ENCODE measurements at places on chromosomes 6 and 20.
A peak's percentile ranks its signal among the peaks of the same experiment; 100 is the strongest.

DNA sequence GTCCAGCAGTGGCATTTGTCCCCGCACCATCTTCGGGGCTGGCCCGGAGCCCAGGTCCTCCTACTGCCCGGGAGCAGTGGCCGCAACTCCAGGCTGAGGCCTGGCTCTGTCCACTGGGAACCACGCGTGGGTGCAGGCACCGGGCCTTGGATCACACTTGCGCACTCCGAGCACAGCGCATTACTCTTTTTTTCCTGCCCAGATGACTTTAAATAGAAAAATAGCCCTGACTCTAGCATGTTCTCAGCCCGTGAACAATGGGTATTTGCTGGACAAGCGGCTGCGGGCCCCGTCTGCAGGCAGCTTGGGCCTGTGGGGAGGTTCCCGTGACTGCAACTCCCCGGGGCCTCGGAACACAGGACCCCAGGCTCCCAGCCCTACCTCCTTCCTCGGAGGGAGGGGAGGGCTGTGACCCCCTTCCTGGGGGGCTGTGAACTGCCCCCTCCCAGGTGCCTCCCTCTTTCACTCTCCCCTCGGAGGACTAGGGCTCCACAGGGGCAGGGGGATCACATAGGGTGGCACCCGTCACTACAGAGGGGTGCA, 162.2 kb downstream of the TBXT start:
- peak; percentile 24 for DNase-seq

DNA sequence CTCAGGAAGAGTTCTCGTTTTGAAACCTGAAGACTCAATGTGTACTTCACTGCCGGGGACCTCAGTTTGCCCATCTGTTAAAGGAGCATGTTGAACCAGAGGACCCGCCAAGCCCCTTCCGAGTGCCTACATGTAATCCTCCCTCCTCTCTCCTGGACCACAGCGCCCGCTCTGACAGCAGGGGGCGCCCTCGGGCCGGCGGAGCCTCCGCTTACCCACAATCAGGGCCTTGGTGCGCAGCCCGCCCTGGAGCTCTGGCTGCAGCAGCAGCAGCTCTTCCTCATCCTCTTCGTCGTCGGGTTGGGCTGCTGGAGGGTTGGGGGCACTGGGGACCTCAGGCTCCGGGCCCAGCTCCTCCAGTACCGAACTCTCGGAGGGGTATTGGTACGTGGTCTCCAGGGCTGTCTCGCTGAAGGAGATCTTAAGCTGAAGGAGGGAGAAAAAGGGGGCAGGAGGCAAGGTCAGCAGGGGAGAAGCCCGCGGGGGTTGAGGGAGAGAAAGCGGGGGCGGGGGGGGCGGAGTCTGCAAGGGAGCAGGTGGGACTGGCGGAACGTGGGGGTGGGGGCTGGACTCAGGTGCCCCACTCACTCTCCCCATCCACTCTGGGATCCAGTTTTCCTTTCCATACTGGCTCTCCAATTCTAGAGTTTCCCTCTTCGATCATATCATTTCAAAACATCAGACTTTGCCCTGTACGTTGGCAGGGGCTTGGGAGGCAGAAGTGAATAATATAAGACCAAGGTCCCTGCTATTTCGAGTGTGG, 6.3 kb upstream of the DHX16 start:
- peak; percentile 97 for DNase-seq

GRCh38 chr6:150207931-150208570, 65.2 kb downstream of the PPP1R14C start:
- DNase-seq: no peak

DNA sequence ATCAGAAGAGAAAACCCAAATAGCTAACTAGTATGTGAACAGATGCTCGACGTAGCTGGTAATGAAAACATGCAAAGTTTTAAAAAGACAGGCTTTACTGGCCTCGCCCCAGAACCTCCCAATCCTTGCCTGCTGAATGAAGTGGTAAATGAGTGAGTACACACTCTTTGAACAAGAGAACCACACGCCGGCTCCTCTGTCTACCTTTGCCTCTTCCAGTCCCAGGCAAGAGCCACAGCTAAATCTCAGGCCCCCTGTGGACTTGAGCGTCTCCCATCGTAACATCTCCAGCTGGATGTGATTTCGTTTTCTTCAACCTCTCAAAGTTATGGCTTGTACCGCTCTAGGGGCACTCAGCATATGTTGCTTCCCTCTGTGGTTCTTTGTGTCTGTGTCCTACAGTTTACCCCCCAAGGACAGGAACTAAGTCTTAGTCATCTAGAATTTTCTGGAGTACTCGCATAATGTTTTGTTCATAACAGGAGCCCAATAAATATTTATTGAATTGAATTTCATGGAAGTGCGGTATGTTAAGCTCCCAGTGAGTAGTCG, 153.2 kb upstream of the TAB2 start:
- DNase-seq: peak; percentile 55

- DNase-seq: no peak
Observed at GRCh38 chr20:53916173-53916512, 154.3 kb downstream of the BCAS1 start.

- no peak for DNase-seq
Observed at GRCh38 chr6:159092631-159093030, 47.8 kb upstream of the TAGAP start.

DNA sequence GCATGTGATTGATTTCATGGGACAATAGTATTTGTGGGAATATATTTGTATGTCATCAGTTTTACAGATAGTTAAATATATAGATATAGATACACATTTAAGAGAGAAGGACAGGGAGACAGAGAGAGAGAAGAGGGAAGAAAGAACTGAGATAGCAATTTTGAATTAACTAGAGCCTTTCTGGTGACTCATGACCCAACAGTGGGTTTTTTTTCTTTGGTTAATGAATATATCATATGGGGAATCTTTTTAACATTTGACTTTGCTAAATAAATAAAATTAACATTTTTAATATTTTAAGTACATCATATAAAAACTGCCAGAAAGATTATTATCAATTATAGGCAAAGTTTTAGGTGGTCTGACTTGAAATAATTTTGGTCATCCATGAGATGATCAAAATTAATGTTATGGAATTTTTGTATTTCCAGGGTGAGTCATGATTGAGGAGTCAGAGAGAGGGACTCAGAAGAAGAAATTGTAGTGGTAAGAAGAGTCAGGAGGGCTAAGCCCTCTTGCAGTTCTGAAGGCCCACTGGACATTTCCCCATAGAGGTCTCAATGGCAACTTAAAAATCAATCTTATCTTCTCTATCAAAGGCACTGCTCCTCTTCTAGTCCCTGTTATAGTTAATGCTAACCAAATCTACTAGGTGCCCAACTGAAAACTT, 508.1 kb upstream of the MAP3K7 start:
- DNase-seq: no peak

DNA sequence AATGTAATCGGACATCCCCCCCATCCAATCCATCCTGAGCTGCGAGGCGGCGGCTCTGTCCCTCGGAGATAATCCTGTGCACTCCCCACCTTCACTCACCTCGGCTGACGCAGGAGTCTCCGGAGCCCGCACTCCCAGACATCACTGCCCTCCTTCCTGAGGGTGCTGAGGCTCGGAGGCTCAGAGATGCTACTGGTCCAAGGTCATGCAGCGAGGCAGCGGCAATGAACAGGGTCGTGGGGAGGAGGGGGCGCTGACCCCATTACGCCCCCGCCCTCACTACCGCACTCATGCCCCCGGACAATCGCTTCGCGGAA, 485 bp downstream of the ADISSP start:
- peak; percentile 76 for DNase-seq

DNA sequence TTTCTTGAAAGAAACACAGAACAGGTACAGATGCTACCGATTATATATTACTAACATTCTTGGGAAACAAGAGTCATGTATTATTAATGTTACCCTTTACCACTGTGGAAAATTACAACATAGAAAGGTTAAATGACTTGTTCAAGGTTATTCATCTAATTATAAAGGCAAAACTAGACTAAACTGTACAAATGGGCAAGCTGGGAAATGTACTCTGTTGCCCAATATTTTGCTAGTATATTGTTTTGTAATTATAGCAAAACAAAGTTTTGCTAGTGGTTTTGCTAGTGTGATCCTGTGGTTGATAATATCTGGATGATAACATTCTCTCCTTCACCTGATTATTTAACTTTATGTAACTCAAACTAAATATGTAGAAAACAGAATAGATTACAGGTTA, 96.5 kb downstream of the TINAG start:
- no peak for DNase-seq

DNA sequence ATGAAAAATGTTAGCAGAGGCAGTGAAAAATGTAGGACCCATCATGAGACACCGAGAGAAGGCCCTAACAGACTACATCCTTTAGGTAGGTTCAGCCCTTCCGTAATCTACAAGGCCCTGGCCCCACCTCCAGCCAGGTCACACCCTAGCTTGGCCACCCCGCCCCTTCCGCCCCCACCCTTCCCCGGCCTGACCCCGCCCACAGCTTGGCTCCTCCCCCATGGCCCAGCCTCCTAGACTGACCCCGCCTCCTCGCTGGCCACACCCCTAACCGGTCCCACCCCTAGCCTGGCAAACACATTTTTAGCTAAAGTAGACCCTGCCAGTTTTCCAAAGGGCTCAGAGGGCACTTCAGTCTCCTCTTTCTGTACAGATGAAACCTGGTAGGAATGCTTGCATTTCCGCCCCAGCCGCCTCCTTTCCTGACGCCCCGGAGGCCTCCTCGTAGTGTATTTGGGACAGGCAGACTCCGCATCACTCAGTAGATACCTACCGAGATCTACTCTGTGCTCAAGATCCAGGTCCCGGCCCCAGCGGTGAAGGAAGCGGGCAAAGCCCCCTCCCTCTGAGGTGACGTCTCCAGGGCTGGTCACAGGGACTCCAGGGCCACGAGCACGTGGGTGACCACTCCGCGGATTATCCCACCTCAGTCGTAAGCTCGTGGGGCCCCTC, 443.5 kb downstream of the PREX1 start:
- peak; percentile 59 for DNase-seq

DNA sequence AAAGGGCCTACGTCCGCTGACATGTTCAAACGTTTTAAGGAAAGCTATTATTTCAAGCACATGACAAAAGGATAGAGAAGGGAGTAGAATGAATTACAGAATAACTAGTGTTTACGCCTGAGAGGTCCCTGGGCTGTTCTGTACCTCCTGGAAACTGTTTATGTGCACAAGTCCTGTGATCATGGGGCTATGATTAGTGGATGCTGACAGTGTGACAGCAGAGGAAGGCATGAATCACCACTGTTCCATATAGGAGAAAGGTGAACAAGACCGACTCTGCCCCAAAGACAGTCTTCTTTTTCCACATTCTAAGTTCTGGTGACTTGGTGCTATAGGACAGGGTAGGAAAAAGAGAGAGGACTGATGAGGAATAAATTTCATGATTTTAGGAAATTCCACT, 249.2 kb upstream of the PRDM1 start:
- DNase-seq: peak; percentile 45

DNA sequence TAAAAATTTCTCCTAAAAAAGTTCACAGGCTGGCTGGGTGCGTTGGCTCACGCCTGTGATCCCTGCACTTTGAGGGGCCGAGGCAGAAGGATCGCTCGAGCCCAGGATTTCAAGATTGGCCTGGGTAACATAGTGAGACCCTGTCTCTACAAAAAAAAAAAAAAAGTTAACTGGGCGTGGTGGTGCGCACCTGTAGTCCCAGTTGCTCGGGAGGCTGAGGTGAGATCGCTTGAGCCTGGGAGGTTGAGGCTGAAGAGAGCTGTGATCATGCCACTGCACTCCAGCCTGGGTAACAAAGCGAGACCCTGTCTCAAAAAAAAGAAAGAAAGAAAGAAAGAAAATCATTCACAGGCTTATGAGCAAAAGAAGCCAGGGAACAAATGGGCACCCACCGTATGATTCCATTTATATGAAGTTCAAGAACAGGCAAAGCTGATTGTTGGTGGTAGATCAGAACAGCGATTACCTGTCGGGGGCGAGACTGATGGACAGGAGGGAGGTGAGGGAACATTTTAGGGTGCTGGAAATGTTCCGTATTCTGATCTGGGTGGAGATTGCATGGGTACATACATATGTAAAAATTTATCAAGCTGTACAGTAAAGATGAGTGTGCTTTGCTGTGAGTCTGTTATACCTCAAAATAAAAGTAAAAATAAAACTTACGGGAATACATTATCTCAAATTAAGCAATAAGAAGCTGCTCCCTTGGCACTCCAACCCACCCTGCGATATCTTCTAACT, 77.1 kb downstream of the FGD2 start:
- DNase-seq: no peak

DNA sequence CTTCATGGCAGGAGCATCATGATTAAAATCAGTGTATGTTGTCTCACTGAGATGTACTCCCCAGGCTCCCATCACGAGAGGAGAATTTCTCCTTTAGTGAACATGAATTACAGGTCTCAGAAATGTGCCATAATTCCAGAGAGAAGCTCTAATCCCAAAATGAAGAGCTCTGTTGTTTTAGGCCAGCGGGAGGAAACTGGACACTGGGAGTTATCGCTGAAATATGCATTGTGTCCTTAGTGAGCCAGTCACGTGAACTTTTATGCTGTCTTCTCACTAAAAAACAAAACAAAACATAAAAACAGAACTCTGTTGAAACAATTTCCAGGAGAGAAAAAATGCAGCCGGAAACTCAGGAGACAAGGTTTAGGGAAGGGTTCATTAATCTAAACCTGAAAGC, 315.7 kb upstream of the NT5E start:
- no peak for DNase-seq

DNA sequence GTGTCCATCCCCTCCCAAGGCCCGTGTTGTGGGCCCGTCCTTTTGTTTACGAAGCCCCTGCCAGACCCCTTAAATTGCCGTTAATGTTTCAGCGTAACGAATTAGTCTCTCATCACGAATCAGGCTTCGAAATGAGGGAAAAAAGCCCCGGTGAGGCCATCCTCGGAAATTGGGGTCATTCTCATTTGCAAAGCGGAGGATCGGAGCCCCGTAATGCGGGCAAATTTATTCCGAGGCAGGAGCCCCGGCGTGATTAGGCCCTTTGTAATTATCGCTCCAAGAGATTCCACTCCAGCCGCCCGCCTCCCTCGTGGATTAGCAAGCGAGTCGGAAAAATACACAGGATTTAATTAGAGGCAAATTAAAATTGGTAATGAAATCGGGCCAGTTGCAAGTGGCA, 44.9 kb upstream of the MDFI start:
- no peak for DNase-seq

DNA sequence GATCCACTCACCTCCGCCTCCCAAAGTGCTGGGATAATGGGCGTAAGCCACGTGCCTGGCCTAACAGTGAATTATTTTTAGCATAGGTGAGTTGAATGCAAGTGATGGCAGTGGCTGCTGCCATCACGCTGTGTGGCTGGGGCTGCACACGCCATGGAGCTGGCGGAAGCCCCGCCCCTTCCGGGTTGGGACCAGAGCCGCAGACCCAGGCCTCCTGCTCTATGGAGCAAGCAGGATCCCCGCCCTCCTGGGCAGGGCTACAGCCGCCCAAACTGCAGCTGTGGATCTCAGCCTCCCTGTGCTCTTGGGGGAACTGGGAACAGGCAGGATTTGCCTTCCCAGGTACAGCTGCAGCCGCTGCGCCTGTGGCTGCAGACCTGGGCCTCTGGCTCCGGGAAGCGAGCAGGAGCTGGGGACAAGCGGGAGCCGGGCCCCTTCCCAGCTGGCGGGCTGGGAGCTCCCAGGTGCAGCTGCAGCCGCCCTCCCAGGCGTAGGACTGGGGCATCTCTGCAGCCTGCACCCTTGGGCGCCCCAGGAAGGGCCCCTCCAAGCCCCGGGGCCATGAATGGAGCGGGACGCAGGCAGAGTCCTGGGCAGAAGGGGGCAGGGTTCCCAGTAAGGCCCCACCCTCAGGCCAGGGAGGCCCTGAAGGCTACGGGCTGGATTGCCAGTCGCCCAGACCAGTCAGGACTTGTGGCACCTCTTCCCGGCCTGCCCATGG, 30.9 kb upstream of the SLA2 start:
- no peak for DNase-seq

- no peak for DNase-seq
Observed at GRCh38 chr20:31695849-31696804, 26.5 kb downstream of the BCL2L1 start.
